ENCODE measurements at places on chromosomes 13 and 19.

- no peak for DNase-seq
These were observed 440.9 kb downstream of the TSHZ3 start for GRCh38 chr19:30908262-30908771.

DNA sequence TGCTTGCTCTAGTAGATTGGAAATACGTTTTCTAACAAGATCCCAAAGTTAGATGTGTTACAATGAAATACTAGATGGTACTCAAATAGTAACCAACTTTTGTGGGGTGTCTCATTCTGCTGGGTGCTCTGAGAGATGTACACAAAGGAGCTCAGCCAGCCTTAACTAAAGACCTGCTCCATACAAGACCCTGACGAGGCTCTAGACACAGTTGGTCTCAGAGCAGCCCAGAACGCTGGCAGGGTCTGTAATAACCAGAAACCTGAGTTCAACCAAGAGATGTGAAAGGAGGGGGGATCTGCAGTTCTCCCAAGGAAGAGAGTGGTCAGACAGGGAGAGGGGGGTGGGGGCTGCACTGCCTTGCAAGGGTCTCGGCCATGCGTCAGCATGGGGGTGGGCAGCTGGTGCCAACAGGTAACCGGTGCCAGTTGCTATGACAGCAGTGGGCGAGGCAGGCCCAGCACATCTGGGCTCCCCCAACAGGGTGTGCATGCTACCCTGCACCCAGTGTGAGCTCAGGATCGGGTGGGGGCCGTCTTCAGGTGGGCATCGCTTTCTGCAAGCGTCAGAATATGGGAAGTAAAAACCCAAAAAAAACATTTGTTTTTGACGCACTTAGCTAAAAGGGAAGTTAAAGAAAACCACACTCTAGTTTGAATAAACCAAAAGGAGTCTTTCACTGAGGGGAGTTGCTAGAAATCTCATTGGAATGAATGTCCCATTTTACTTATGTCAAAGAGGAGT is 68.0 kb upstream of the GPR183 start:
- DNase-seq: no peak

DNA sequence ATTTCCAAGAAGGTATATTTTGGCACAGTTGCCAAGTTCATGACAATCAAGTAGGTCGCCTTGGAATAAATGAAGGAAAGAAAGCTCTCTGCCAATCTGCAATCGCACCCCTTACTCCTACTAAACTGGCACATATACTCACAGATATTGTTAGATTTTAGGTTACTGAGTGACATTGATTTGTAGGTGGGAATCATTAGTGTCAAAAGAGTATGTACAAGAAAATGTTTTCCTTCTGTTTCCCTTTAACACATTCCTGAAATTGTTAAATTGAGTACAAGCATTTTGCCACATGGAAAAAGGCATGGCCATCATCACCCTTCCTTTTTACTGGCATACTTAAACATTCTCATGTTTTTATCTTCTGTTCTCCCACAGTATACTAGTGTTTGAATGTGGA is 2868.3 kb upstream of the PCDH20 start:
- DNase-seq: no peak

GRCh38 chr13:44437356-44438233 is 64.0 kb downstream of the SERP2 start:
- peak; percentile 21 for DNase-seq

DNA sequence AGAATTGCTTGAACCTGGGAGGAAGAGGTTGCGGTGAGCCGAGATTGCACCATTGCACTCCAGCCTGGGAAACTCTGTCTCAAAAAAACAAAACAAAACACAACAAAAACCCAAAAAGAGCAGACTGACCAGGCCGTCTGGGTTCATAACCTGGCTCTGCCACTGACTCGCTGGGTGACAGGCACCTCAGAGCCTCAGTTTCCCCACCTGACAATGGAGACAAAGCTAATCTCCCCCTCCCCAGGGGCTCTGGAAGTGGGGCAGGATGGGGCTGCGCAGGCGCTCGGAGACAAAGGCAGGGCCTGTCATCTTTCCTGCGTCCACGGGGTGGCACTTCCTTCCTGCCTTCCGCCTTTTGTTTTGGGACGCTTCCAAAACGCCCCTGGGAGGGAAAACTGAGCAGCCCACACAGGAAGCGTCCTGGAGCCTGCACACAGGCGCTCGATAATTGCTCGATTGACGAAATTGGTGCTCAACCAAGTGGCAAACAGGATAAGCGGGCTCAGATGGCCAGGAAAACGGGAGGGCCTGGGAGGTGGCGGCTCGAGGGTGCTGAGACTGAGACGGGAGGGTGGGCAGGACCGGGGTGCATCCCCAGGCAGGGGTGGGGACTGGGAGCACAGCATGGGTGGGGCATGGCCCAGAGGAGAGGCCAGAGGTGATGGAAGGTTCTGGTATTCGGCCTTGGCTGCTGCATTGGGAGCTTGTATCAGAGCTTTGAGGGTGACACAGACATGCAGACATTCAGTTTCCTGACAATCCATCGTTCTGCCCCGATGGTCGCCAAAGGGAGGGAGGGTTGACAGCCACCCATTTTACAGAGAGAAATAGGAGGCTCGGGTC is 17.8 kb downstream of the SPC24 start:
- DNase-seq: peak; percentile 73

GRCh38 chr19:58456111-58456510 is 4.7 kb downstream of the ZNF324B start:
- DNase-seq: no peak

DNA sequence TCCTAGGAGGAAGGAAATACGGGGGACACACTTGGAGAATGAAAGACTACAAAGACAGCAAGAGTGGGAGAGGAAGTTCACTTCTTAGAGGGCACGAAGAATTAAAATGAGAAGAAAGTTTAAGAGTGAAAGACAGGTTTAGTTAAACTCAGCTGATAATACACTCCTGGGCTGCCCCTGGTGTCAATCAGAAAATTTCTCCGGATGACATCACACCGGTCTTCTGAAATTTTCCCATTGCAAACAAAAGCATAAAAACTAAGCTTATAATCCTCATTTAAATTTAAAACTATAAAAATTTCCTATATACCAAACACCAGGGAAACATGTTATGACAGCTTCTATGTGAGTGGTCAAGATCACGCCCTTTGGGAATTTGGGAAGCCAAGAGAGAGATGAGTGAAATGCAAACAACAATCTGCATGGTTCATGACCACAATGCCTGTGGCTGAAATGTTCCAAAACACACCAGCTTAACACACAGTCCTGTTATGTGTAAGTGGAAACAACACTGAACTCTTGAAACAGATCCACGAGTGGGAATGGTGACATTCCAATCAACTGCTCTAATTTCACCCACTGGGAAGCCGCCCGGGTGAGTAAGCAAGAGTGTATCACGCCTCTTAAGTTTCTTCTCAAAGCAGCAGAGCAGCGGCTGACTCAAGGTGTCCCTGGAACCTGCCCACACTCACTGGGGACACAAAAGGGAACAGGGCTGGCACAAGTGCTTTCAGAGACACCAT is 49.0 kb downstream of the BRD4 start:
- no peak for DNase-seq

Data from NCI-H1436 (cell line).